ENCODE measurements at places on chromosomes 3 and 15. TPM values are rescaled to one million over a fixed set of nuclear protein-coding genes. Genes with fewer than 3 reads are reported as not detected.

DNA sequence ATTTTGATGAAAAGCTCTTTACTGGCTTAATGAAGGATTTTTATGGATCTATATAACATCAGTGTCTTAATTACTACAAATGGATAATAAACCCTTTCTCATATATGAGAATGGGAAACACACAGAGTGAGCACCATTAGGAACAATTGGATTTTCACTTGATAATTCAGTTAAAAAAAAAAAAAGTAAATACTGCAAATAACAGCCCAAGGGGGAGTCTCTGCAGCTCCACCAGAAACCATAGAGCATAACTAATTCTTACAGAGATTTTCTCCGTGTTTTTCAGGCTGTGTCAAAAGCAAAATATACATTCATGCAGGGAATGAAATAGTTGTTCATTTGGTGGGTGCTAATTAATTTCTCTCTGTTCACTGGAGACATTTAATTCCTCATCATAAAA, 125.3 kb downstream of the EBLN2 start:
- DNase-seq, result no peak

- no peak for DNase-seq
These were observed 1532.5 kb upstream of the CADM2 start for GRCh38 chr3:83426300-83426699.

CNTN4 gene
- polyA plus RNA-seq, result 0.12 TPM

DNA sequence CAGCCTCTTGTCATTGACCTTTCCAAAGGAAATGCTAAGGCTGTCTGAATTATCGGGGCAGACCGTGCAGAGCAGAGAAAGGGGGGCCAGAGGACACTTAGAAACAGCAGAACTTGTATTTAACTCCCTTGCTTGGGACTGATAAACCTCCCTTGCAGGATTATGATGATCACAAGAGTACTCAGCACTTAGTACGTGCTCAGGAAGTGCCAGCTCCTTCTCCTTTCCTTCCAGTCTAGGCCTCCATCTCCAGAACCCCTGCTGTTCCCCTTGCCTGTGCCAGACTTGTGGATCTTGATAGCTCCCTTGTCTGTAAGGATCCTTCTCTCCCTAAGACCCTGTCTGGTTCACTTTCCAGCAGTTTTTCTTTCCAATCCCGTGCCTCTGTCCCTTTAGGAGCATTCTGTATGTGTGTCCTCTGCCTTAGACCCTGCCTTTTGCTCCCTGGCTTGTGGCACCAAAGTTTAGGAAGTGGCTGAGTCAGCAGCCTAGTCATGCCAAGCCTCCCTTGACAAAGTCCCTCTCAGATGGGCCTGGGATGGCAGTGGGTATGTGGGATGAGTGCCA, 747 bp downstream of the SORD start:
- DNase-seq, result peak; percentile 16

- DNase-seq, result no peak
These were observed 78.9 kb upstream of the DGKG start for GRCh38 chr3:186440891-186441290.

- no peak for DNase-seq
These were observed 40.9 kb upstream of the RPL35A start for GRCh38 chr3:197908957-197909701.

SCAPER gene
- polyA plus RNA-seq, result 1.8 TPM

GRCh38 chr3:180283251-180283650, 246.5 kb upstream of the PEX5L start:
- no peak for DNase-seq

- DNase-seq, result peak; percentile 97
These were observed 252 bp upstream of the ARMC8 start for GRCh38 chr3:138186803-138187295.

GP5 gene
- 0.23 TPM for polyA plus RNA-seq

DNA sequence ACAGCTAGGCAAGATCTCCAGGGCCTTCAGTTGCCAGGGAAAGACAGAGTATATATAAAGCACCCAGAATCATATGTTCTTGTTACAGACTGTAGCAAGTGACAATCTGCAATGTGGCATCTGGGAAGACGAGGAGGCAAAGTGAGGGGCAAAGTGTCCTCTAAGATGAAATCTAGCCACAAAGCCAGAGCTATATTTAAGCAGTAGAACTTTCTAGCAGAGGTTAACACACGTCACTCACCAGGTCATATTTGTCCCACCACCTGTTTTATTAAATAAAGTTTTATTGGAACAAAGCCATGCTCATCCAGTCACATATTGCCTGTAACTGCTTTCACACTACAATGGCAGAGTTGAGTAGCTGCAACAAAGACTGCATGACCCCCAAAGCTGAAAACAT, 51.5 kb downstream of the PDZRN3 start:
- no peak for DNase-seq

- DNase-seq, result no peak
These were observed 163.5 kb downstream of the GOLGA6L4 start for GRCh38 chr15:84398763-84399701.

DNA sequence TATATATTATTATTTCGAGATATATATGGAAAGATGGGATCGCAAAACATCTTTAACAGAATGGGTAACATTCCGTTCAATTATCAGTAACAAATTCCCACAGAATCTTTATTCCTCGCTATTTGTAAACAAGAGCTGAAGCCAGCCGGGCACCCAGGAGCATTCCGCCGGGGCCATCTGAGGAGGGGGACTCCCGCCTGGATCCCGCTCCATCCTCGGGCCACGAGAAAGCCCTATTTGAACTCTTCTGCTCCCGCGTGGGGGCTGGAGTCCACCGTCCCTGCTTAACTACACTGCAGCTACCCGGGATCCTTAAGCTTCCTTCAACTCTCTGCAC, 687 bp downstream of the GPR176 start:
- no peak for DNase-seq

- DNase-seq, result no peak
These were observed 603.0 kb upstream of the ROBO2 start for GRCh38 chr3:76436894-76437293.

DNA sequence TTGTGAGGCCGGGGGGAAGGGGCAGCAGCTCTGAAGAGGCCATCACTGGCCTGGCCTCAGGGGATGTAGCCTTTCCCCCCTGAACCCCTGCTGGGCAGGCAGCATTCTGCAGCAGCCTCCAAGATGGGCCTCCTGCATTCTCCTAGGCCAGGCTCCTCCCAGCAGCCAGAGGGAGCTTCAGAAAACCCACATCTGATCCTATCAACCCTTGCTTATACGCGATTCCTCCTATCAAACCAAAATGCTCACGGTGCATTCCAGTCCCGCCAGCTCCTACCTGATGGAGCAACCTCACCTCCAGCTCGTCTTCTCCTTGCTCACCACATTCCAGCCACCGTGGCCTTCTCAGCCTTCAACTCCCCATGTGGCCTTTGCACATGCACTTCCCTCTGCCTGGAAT, 85.7 kb downstream of the MEGF11 start:
- DNase-seq, result no peak

GRCh38 chr3:23239211-23240068, 36.3 kb downstream of the UBE2E2 start:
- DNase-seq, result no peak

ZNF385D gene
- 1.3 TPM for polyA plus RNA-seq

DNA sequence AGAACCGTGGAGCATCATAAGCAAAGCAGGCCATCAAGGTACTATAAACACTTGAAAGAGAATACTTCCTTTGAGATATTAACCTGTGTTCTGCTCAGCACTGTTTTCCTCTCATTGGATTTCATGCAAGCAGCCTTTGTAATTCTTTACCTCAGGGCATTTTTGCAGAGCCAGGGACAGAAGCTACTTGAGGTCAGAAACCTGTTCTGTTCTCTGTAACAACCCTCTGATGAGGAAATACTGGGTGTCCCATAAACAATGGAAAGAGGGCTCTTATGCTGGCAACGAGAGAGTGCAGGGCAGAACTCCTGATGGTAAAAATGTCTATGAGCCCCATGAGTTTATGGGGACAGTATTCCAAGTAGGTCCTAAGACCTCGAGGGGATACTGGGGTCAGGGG, 66.0 kb downstream of the DCLK3 start:
- DNase-seq, result no peak

DNA sequence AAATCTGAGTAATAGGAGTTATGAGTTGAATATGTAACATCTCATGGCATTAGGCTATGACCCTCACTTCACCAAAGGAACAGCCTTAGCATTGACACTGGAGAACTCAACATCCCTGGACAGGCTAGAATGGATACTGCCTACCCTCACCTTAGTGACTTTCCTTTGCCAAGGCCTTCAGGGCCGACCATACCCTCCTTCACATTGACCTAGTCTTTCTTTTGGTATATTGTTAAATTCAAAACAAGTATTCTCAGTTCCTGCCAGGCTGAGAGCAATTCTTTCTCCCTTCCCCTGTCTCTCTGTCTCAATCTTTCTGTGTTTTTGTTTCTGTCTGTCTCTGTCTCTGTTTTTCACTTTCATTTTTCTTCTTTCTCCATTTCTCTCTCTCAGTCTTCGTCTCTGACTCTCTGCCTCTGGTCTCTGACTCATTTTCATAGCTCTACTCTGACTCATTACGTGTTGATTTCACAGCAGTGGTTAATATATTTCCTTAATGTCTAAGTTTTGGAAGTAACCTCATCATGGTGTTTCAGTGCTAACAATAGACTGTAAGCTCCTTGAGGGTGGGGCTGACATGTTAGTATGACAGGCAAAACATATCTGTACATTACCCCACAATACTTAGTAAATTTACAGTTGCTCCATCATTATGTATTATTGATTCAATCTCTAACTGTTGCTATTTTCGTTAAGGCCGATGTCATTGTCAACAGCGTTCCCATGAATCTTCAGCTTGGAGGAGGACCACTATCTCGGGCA, 32.5 kb downstream of the PARP15 start:
- no peak for DNase-seq

GRCh38 chr3:32290619-32291018, 52.1 kb downstream of the CMTM8 start:
- DNase-seq, result no peak

- peak; percentile 77 for DNase-seq
These were observed 30.0 kb upstream of the NR2E3 start for GRCh38 chr15:71780115-71780976.

GOLGA6L9 gene
- 7.4 TPM for polyA plus RNA-seq
